GOT3 (cell line): ENCODE measurements at places on chromosomes 4 and X.

GRCh38 chr4:8341691-8342090 is 72.1 kb downstream of the HTRA3 start:
- DNase-seq: no peak

- no peak for DNase-seq
Measured at GRCh38 chrX:44903107-44903506, 30.1 kb downstream of the KDM6A start.

DNA sequence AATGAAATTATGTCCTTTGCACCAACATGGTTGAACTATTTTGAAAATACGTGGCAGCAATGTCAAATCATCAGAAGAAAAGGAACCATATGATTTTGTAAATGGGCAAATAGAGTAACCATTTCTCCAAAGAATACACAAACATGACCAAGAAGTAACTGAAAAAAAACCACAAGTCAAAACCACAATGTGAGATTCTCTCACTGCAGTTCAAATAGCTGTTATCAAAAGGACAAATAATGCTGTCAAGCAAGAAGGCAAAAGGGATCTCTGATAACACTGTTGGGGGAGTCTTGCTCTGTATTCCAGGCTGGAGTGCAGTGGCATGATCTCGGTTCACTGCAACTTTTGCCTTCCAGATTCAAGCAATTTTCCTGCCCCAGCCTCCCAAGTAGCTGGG is 280.8 kb upstream of the ZCCHC13 start:
- DNase-seq: no peak

GRCh38 chr4:76758290-76758882 is 139.6 kb downstream of the SOWAHB start:
- DNase-seq: peak; percentile 4

DNA sequence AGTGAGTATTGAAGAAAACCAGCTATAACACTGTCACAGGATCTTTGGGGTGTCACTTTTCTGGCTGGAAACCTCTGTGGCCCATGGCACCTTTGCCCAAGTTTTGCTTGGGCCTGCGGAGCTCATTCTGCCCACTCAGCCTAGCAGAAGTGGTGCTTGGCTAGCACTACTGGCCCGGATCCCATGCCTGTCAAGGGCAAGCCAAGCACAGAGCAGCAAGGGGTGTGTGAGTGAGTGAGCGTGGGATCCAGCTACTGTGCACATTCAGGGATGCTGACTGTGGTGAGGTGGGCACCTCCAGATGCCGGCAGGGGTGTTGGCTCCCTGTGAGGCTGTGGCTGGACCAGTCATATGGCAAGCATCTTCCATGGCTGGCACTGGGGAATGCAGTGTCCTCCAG is 55.4 kb upstream of the RASGEF1B start:
- DNase-seq: no peak

DNA sequence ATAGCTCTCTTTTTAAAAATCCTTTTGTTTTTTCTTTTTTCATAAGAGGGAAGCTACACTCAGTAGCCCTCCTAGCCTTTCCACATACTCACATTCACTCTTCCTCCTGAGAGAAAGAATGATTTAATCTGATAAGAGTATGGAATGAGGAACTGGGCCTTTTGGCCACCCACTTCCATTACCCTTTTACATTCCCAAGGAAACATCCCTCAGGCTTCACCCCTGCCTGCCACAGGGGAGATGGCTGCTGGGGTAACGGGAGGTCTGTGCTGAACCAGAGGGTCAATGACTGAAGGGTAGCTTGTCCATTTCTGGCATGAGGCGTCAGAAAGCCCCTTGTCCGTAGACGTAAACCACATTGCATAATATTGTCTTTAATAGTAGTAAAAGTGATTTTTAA is 67.2 kb upstream of the CCSER1 start:
- no peak for DNase-seq

- DNase-seq: no peak
Measured at GRCh38 chrX:33434256-33435092, 223.1 kb upstream of the DMD start.

DNA sequence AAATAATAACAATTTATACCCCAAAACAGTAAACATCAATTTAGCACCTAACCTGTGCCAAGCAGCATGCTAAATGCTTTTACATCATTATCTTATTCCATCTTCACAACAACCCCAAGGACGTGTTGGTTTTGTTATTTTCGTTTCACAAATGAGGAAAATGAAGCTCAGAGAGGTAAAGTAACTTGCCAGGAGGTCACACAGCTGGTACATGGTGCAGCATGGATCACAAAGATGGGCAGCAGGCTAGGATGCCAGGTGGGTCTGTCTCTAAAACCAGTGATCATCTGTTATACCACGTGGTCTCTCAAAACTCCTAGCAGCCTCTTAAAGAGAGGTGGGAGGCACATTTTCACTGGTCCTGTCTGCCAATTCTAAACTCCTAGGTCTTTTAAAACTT is 323.6 kb upstream of the F9 start:
- DNase-seq: no peak

- DNase-seq: no peak
Measured at GRCh38 chr4:173448103-173448502, 49.2 kb upstream of the SCRG1 start.

DNA sequence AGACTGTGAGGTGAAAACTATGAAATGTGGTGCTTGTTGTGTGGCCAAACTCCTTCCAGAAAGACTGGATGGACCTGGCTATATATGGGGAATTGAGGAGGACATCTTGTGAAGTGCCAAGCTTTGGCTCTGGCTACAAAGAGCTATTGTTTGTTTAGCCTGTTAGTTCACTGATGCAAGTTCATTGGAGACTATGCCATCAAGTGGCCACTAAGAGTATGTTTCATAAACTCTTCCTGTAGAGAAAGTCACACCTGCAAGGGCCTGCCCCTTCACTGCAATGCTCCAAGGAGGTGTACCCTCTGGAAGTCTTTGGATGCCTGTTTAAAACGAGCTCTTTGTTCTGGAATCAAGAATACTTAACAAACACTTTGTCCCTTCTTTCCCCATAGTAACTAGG is 382.0 kb downstream of the GABRG1 start:
- DNase-seq: no peak

DNA sequence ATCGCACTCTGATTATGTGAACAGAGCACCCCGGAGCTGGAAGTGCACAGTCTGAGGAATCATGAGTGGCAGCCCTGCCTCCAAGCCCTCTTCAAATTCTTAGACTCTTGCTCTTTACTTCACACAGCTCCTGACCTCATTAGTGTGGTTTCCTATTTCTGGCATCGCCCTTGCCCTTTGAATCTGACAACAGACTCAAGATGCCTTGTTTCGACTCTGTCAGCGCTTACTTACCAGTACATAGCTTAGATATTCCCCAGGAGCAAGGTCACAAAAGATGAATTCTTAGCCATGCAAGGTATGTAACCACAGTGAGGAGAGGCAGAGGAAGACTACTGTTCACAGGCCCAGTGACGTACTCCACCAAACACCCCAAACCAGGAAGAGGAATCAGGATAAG is 167.2 kb downstream of the KDR start:
- no peak for DNase-seq

GRCh38 chr4:88928852-88929251 is 128.1 kb downstream of the FAM13A start:
- DNase-seq: no peak

GRCh38 chr4:105193536-105193935 is 46.9 kb downstream of the TET2 start:
- DNase-seq: no peak

- no peak for DNase-seq
Measured at GRCh38 chr4:78047366-78047765, 9.8 kb upstream of the FRAS1 start.

- no peak for DNase-seq
Measured at GRCh38 chr4:73692254-73692653, 48.1 kb upstream of the CXCL8 start.

- no peak for DNase-seq
Measured at GRCh38 chr4:111984169-111984819, 161.0 kb upstream of the FAM241A start.

DNA sequence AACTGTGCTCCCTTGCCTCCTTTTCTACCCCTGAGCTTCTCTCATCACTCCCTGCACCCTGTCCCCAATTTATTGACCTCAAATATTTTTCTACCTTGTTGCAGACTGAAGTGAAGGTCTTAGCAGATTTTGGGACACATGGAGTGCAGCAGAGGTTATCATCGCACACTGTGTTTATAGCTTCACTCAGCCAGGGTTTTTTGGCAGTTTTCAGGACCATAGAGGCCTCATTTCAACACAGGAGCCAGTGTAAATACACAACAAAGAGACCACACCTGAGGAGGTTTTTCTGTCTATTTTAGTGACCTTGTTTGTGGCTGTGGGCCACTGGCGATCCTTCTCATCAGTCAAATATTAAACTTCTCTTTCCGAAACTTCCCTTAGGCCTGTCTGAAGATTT is 457.1 kb downstream of the SPRY1 start:
- DNase-seq: no peak

GRCh38 chr4:107213410-107213809 is 177.3 kb upstream of the DKK2 start:
- no peak for DNase-seq

- no peak for DNase-seq
Measured at GRCh38 chrX:71225009-71225408, 2.0 kb downstream of the GJB1 start.
